Esophagus squamous epithelium (tissue), 5 donors: ENCODE measurements at places on chromosomes 6 and 20. TPM values are rescaled to one million over a fixed set of nuclear protein-coding genes. Genes with fewer than 3 reads are reported as not detected.

DNA sequence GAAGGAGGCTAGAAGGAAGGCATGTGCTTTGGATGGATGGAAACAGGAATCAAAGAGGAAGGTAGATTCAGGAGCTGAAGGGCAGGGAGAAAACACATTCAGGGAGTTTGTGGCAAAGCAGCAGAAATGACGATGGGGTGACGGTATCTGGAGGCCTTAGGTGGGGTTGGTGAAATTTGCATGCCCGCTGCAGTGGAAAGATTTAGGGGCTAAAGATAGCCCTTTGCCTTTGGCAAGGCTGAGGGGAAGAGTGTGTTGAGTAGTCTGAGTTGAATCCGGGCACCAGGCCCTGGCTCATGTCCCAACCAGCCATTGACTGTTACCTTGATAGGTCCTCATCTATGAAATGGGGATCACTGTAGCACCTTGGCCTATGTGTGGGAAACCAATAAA is 1.3 kb downstream of the GZF1 start:
- no peaks in the 10 kb centered on the region for H3K27me3 ChIP-seq
- peak overlapping the region; percentile 100 for H3K27ac ChIP-seq
- H3K4me3 ChIP-seq, result peak overlapping the region; percentile 85
- H3K4me1 ChIP-seq, result peaks cover 73% of the 10 kb centered on the region

DNA sequence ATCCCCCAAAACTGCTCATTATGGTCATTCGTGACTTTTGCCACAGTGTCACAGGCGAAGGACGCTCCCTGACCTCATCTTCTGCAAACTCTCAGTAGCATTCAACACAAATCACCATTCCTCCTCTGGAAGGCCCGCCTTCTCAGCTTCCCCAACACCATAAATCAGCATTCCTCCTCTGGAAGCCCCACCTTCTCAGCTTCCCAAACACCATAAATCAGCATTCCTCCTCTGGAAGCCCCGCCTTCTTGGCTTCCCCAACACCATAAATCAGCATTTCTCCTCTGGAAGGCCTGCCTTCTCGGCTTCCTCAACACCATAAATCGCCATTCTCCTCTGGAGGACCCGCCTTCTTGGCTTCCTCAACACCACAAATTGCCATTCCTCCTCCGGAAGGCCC is 288.0 kb upstream of the AGPAT4 start:
- no peak overlapping the region for H3K4me3 ChIP-seq
- no peaks in the 10 kb centered on the region for H3K27me3 ChIP-seq
- no peaks in the 10 kb centered on the region for H3K36me3 ChIP-seq

DNA sequence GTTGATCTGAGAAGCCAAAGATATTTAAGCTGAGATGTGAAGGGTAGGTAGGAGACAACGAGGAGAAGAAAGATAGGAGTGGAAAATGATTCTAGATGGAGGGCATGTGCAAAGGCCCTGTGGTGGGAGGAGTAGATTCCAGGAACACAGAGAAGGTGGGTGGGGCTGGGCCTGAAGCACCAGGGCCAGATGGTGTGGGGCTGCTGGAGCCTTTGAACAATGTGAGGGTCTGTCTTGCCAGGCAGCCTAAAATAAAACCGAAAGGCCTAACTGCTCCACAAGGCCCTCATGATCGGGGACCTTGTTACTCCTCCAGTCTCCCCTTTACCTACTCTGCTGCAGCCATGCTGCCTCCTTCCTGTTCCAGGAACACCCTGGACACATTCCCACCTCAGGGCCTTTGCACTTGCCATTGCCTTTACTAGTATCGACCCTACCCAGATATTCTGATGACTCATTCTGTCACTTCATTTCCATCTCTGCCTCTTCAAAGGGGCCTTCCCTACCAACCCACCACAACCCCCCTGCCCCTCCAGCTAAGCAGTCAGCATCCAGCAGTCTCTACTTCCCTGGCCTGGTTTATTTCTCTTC is 20.0 kb downstream of the FAM110A start:
- no peaks in the 10 kb centered on the region for H3K36me3 ChIP-seq
- peaks cover 65% of the 10 kb centered on the region for H3K4me1 ChIP-seq
- DNase-seq, result no peak
- no peaks in the 10 kb centered on the region for H3K27me3 ChIP-seq
- H3K4me3 ChIP-seq, result no peak overlapping the region

DNA sequence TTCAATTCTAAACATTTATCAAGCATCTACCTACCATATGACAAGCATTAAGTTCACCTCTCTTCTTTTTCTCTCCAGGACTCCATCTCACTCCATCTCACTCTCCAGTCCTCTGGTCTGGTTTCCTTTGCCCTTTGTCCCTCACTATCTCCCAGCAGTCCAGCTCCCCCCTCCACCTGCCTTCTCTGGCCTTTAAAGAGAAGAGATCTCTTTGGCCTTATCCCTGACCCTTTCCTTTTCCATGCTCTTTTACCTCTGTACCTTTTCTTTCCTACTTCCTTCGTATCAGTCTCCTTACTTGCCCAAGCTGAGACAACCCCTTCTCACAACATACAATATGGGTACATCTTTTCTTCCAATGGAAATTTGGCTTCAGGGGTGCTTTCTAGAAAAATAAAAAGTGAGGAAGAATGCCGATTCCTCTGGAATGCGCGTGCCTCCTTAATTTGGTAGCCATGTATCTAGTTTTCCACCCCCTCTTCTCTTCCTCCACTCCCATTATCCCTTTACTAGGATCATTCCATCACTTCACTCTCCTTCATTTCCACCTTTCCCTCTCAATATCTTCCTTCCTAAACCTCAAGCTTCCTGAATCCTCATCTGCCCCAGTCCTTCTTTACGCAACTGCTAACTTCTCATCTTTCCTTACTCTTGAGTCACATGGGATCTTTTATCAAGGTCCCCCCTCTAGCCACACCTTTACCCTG is 745 bp upstream of the AGPAT1 start:
- peak overlapping the region; percentile 95 for H3K4me3 ChIP-seq
- no peak for DNase-seq
- H3K27me3 ChIP-seq, result no peaks in the 10 kb centered on the region
- H3K4me1 ChIP-seq, result peaks cover 43% of the 10 kb centered on the region

GRCh38 chr6:21738180-21739094 is 144.9 kb downstream of the SOX4 start:
- no peak overlapping the region for H3K27ac ChIP-seq
- DNase-seq, result no peak
- peaks cover 8% of the 10 kb centered on the region for H3K4me1 ChIP-seq
- H3K27me3 ChIP-seq, result no peaks in the 10 kb centered on the region
- H3K4me3 ChIP-seq, result no peak overlapping the region

GRCh38 chr6:36853325-36853724 is 14.1 kb upstream of the CPNE5 start:
- H3K27me3 ChIP-seq, result no peaks in the 10 kb centered on the region
- H3K27ac ChIP-seq, result peak overlapping the region; percentile 56
- no peak for DNase-seq
- H3K4me3 ChIP-seq, result no peak overlapping the region
- peaks cover 21% of the 10 kb centered on the region for H3K4me1 ChIP-seq

DNA sequence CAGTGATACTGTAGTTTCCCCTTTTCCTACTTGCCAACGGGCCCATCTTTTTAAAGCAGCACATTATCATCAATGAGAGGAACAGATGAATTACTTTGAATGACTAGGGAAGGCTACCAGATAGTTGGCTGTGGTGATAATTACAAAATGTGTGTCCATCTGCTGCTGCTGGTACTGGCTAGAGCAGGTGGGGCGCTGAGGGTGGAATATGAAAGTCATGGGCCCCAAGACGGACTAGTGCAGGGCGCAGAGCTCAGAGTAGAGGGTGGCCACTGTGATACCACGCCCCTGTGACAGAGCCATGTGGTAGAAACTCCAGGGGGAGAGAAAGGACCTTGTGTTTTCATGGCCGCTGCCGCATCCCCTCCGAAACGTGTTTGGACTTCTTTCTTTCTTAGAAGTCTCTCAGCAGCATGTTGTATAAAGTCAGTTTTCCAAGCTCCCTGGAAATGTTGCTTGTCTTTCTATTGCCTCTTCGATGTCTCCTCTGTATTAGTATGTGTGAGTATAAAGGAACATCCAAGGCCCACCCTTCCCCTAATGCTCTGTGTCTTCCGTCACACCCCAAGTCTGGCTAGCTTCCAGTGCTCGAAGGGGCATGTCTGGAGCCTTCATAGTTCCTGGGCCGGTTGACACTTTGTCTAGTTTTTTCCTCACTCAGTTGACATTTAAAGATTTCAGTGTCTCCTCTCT is 88.1 kb downstream of the PPP1R14C start:
- no peak overlapping the region for H3K4me3 ChIP-seq
- H3K36me3 ChIP-seq, result no peaks in the 10 kb centered on the region

DNA sequence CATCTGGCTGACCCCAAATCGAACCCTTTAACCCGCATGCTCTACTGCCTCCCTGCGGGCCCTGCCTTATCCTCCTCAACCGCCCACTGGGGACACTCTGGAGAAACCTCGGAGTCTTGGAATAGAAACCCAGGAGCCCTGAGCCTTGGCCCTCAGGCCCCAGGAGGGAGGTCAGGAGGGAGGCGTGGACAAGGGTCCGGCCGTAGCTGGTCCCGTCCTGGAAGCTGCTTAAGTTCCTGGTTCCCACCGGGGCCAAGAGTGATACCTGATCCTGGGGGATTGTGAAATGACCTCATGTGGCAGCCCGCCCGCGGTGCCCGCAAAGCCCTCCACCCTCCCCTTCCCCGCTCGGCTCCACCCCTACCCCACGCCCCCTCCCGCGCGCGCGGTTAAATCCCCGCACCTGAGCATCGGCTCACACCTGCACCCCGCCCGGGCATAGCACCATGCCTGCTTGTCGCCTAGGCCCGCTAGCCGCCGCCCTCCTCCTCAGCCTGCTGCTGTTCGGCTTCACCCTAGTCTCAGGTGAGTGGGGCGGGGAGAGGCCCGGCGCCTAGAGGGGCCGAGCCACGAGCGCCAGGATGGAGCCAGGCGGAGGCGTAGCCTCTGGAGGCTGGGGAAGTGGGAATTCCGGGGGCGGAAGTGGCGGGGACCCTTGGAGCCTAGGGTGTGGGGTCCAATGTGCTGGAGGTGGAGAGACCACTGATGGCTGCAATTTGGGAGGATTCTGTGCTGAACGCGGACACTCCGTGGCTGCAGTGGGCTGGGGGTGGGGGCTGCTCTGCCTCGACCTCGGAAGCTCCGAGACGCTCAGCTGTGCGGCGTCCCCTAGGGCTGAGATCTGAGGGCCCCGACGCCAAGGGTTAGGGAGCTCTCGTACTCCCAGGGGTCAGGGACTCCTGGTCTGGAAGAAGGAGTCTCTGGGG is at the start of gene WFDC2:
Gene WFDC2, plus strand, starts transcription at position 418 of the 926 bp plus-strand sequence. Its CDS starts 29 bp downstream, at position 447.
- peak within 1 kb of the TSS; percentile 77 for H3K27ac ChIP-seq
- no peak for DNase-seq
- no peaks in the 10 kb centered on the region for H3K36me3 ChIP-seq
- peaks cover 19% of the 10 kb centered on the region for H3K4me1 ChIP-seq

DNA sequence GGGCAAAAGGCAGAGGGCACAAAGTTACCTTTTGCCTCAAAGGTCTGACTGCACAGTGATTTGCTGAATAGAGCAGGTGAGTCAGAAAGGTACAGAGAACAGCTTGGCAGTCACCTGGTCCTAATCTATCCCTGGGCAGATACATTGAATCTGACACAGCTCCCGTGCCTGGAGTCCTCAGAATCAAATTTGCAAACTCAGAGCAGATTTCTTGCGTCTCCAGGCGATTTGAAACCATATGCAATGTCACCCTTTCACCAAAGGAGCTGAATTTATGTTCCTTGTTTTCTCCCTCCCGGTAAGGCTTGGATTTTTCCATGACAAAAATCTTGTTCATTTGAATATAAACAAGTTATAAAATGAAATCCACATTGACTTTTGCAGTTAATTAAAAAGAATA is 81.6 kb upstream of the SNAP25 start:
- no peaks in the 10 kb centered on the region for H3K27me3 ChIP-seq
- H3K36me3 ChIP-seq, result no peaks in the 10 kb centered on the region
- DNase-seq, result no peak
- no peak overlapping the region for H3K27ac ChIP-seq

GRCh38 chr6:31559606-31559957 is 12.2 kb downstream of the NFKBIL1 start:
- H3K4me3 ChIP-seq, result no peak overlapping the region
- H3K36me3 ChIP-seq, result peaks cover 11% of the 10 kb centered on the region
- H3K27ac ChIP-seq, result peak overlapping the region; percentile 63
- H3K27me3 ChIP-seq, result no peaks in the 10 kb centered on the region
- no peak for DNase-seq

- no peaks in the 10 kb centered on the region for H3K27me3 ChIP-seq
- H3K4me1 ChIP-seq, result no peaks in the 10 kb centered on the region
- H3K27ac ChIP-seq, result no peak overlapping the region
- H3K4me3 ChIP-seq, result no peak overlapping the region
- no peak for DNase-seq
Measured at GRCh38 chr6:167988154-167988495, 9.3 kb upstream of the KIF25 start.

DNA sequence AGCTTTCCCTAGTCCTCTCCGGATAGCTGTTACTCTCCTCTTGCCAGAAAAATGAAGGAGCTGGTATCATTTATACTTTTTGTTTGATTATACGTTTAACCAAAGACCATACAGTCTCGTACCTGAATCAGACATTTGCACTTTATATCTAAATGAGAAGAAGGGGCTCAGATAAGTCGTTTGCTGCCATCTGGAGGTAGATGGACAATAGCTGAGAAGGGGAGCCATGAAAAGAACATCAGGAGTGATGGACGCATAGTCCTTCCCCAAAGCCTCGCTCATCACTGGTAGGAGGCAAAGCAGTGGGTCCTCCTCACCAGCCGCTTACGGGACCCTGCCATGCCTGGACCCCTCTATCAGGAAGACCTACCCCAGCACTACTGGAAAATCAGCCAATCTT is 45.4 kb downstream of the RPF2 start:
- H3K4me3 ChIP-seq, result no peak overlapping the region
- H3K27ac ChIP-seq, result no peak overlapping the region
- H3K36me3 ChIP-seq, result peaks cover 6% of the 10 kb centered on the region
- H3K4me1 ChIP-seq, result no peaks in the 10 kb centered on the region

DNA sequence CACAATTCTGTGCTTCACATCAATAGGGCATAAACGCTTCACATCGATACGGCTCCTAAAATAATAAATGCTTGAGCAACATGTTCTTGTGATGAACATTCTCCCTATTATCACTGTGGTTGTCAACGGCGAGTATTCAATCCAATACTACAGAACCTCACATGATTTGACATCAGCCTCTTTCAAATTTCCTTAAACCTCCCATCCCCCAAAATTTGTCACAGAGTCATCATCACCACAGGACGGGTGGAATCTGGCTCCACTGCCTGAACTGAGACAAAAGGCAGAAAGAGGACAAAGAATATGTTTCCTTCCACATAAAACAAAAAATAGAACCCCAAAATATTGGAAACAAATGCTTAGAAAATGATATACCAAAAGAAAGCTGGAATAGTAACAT is 7.3 kb downstream of the THEMIS start:
- no peak overlapping the region for H3K27ac ChIP-seq
- no peak for DNase-seq
- no peaks in the 10 kb centered on the region for H3K4me1 ChIP-seq
- no peaks in the 10 kb centered on the region for H3K27me3 ChIP-seq
- H3K4me3 ChIP-seq, result no peak overlapping the region
- no peaks in the 10 kb centered on the region for H3K36me3 ChIP-seq

DNA sequence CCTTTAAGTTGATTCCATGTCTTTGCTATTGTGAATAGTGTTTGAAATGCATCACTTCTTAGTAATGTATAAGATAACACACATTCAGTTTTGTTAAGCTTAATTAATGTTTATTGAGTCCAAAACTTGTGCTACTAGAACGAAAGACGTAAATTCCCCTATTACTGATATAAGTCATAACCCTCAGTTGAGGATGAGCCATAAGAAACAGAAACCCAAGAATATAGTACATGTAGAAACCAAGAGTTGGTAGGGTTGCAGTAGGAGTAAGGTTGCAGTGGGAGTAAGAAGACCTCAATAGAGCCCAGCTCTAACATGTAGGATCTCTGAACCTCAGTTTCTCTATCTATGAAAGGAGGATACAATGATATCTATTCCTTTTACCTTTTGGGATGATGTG is 19.3 kb downstream of the CITED2 start:
- H3K36me3 ChIP-seq, result no peaks in the 10 kb centered on the region
- H3K4me3 ChIP-seq, result no peak overlapping the region
- DNase-seq, result no peak

OR2J3 gene
- not detected for total RNA-seq

IMPG1 gene
- total RNA-seq, result not detected

NKX2-2 gene
- total RNA-seq, result not detected

TUBB2B gene
- total RNA-seq, result 5.0 TPM
